Kidney capillary endothelial cell (primary cell): ENCODE measurements at places on chromosomes 16 and 17.

DNA sequence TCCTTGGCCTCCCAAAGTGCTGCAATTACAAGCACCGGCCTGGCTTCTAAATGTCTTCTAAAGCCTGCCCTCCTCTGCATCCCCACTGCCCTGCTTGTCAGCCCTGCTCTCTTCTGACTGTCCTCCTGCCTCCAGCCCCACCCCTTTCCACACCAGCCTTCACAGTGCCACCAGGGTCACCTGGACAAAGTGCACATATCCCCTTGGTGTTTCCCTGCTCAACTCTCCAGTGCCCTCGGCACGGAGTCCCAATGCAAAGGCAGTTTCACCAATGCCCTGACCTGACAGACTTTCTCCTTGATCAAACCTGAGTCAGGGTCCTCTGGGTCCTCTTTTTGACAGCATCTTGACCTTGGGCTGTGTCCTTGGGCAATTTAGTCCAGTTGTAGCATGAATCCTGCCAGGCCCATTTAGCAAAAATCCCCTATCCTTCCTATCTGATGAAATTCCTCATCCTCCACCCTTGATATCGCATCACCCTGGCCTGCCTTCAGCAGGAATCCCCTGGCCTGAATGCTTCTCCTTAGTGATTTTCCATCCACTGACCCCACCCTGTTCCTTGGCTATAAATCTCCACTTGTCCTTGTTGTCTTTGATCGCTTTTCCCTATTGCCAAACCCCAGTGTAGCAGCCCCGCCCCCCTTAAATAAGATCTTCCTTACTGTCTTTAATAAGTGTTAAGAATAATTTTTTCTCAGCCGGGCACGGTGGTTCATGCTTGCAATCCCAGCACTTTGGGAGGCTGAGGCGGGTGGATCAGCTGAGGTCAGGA is 42.7 kb upstream of the ETV4 start:
- no peak for DNase-seq

- DNase-seq, result no peak
Measured at GRCh38 chr17:81489012-81489997, 23.3 kb downstream of the ACTG1 start.

DNA sequence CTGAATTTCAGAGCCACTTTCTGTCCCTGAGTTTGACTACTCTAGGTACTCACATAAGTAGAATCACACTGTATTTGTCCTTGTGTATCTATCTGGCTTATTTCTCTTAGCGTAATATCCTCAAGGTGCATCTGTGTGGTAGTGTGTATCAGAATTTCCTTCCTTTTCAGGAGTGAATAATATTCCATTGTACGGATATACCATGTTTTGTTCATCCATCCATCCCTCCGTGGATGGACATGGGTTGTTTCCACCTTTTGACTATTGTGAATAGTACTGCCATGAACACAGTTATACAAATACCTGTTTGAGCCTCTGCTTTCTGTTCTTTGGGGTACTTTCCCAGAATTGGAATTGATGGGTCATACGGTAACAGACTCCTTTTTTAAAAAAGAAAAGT is 111.7 kb downstream of the PITPNC1 start:
- no peak for DNase-seq

- DNase-seq, result no peak
Measured at GRCh38 chr17:42184713-42185620, at the start of gene HCRT. Gene HCRT (minus strand): TSS chr17:42185452. CDS start chr17:42185365, 87 bp downstream.
